ENCODE measurements at places on chromosomes 16 and 17.

- DNase-seq: no peak
Measured at GRCh38 chr16:11914210-11915113, 1.3 kb downstream of the GSPT1 start.

GRCh38 chr17:48952904-48953303 is 8.3 kb upstream of the SNF8 start:
- no peak for DNase-seq

GRCh38 chr16:78894886-78895285 is 705.7 kb downstream of the MAF start:
- DNase-seq: no peak

GRCh38 chr17:78899361-78900260 is 3.4 kb downstream of the CEP295NL start:
- DNase-seq: no peak

- no peak for DNase-seq
Measured at GRCh38 chr17:70053241-70054234, 21.5 kb upstream of the KCNJ16 start.

GRCh38 chr16:2526135-2526534 is 5.1 kb downstream of the CEMP1 start:
- peak; percentile 65 for DNase-seq

DNA sequence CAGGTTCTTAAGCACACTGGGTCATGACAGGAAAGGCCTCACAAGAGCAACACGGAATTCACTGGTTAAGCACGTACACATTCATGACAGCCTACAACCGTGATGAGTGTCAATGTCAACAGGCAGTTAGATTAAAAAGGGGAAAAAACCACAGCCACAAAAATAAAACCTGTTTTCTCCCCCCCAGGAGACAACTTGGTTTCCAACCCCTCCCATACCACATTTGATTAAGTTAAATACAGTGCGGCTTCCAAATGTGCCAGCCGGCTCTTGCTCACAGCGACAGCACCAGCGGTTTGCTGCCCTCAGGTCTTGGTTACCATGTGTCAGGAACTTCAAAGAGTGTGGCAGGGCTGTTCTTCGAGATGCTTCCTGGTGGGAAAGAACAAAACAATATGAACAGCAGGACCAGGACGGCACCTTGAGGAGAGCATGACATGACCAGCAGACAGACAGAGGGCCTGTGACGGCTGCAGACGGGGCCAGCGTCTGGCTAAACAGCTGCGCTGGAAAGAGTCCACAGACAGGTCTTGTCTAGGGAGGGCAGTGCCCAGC is 193.6 kb downstream of the PARN start:
- DNase-seq: no peak

GRCh38 chr16:87053016-87053982 is 263.9 kb downstream of the C16orf95 start:
- no peak for DNase-seq

DNA sequence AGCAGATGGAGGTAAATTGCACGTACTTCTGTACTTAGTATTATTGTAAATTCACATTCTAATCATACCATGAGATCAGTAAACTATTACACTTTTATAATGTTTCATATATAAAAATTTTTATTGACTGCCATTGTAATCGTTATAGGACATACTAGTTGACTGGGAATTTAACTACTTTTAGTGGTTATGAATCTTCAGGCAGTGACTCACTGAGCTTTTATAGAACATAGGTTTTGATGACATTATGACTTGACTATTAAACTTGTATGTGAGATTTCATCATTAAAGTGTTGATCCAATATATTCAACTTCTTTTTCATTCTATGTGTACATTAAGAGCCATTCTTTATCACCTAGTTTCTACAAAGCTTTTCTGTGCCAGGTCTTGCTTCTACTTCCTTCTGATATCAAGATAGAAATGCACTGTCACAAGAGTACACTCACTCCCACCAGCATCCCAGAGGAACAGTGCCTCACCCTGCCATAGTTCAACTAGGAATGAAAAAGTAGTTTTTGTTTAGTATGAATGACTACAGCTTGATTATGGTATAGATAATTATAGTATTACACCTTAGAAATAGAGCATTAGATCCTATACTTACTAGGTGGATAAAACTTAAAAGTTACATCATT is 142.4 kb upstream of the RBL2 start:
- DNase-seq: no peak

DNA sequence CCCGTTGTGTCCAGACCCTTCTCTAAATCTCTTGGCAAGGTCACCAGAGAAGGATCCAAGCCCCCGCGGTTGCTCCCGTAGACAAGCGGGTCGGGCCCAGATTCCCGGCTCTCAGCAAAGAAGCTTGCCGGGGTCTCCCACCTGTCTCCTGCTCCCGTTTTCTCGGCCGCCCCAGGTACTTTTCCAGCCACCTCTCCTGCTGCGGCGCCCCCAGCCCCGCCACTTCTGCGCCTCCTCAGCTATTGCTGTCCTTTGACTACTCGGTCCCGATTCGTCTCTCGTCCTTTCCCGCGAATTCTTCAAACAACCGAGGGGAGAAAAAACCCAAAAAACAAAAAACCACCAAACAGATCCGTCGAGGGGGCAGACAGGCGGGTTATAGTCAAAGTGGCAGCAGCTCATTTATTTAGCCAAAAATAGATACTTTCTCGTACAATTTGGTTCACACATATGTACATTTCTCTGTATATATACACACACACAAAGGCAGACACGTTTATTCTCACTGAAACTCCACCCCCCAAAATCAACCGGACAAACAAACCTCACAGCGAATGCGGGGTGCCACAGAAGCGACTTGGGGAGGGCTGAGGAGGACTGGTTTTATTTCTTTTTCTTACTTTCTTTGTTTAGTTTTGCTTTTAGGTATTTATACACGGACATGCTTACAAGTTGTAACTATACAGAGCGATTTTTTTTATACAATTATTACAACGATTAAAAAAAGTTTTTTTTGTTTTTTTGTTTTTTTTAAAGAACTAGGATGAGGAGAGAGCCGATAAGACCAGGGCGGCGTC is 3.5 kb downstream of the IRX3 start:
- DNase-seq: no peak

DNA sequence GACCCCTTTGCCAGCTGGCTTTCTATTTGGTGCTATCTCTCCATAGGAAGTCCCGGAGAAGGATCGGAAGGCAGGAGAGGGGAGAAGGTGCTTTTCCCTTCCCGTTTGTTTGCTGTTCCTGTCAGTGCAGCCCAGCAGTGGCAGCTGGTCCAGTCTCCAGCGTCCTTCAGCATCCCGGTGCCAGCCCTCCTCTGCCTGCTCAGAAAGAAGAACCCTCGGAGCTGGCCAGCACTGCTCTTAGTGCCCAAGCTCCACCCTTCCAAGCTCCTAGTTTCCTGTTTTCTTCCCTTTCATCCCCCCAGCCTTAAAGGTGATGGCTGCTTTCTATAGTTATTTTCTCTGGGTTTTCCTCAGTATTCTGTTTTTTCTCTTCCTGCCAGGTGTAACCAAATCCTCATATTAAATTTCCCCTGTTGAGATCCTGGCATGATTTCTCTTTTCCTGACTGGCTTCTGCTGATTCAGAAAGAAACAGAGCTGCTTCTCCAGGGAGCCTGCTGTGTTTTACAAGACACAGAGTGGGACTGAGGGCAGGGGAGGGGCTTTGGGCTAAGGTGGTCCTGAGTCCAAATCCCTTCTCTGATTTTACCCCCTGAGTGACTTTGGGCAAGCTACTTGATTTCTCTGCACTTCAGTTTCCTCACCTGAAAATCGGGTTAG is 186.8 kb downstream of the COPRS start:
- DNase-seq: no peak

DNA sequence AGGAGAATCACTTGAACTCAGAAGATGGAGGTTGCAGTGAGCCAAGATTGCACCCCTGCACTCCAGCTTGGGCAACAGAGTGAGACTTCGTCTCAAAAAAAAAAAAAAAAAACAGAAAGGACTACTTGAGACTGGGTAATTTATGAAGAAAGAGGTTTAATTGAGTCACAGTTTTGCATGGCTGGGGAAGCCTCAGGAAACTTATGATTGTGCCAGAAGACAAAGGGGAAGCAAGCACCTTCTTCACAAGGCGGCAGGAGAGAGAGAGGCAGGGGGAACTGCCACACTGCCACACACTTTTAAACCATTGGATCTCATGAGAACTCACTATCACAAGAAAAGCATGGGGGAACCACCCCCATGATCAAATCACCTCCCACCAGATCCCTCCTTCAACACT is 9.0 kb upstream of the MILR1 start:
- DNase-seq: peak; percentile 79

- DNase-seq: no peak
Measured at GRCh38 chr17:72359274-72359673, 238.5 kb downstream of the SOX9 start.

- DNase-seq: no peak
Measured at GRCh38 chr17:35749560-35750412, 3.3 kb downstream of the GAS2L2 start.

- no peak for DNase-seq
Measured at GRCh38 chr17:28173031-28173561, 130.6 kb downstream of the NLK start.

DNA sequence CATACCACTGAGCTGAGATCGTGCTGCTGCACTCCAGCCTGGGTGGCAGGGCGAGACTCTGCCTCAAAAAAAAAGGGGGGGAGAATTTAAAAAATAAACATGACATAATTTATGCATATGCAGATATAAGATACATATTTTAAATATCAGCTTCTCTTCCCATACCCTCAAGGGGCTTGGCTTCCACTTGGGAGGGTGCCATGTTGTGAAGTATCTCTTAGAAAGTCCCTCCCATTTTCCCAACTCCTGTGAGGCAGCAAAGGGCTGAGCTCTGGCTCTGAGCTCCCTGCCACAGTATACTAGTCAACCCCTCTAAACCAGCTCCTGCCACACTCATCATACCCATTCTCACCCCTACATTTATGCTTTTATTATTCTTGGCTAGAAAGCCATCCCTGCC is 39.4 kb downstream of the MYH11 start:
- no peak for DNase-seq

DNA sequence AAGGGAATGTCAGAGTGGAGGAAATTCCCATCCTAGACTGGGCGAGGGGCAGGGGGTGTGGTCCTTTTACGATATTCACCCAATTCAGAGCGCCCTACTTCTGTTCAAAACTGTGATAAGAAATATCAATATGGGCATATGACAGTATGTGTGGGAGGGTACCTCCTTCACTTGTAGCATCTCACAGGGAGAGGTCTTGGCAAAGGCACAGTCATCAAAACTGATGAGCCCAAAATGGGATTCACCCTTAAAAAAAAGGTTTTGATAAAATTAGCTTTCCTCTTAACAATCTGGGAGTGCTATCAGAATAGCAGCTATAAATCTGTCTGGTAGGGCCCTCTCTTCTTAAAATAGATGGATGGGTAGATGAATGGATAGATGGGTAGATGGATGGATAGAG is 967.8 kb upstream of the RBFOX1 start:
- DNase-seq: no peak

- DNase-seq: peak; percentile 47
Measured at GRCh38 chr17:81959362-81960129, 1.4 kb downstream of the NOTUM start.

DNA sequence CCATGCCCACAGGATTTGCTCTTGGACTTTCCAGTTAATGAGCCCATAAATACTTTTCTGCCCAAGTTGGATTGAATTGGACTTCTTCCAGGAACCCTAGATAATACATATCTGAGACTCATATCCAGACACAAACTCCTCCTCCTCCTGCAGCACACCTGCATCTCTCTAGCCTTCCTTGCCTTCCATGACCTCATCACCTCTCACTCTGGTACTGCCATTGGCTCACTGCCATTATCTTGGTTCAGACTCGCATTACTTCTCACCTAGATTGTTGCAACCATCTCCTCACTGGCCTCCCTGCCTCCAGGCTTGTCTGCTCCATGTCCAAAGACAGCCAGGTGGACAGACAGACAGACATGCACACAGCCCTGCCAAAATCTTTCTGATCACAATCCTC is 4.8 kb upstream of the SYT17 start:
- no peak for DNase-seq

DNA sequence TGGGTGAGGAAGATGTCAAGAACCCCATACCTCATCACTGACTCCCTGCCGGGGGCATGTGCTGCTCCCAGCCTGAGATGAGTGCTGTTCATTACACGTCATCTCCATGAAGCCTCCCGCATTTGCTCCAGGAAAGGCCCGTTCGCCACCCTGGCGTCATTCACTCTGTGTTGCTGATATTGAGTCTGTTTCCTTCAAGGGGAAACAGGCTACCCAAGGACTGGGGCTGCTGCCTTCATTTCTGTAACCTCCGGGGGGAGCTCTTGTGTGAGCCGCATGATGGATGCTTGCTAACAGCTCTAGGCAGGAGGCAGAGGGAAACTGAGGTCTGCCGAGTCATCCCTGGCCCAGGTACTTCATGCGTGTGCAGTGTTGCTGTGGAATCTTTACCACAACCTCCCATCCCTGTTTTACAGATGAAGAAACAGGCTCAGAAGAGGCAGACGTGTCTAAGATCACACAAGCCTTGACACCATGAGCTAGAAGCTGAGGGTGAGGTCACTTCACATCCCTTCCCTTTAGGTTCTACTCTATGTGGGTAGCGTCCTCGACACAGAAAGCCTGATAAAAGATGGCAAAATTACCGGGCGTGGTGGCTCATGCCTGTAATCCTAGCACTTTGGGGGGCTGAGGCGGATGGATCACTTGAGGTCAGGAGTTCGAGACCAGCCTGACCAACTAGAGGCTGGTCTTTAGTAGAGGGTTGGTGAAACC is 3.5 kb upstream of the ARMC5 start:
- no peak for DNase-seq

All from HL-60 (cell line).